ENCODE measurements at places on chromosomes 3 and 15. TPM values are rescaled to one million over a fixed set of nuclear protein-coding genes. Genes with fewer than 3 reads are reported as not detected.
A peak's percentile ranks its signal among the peaks of the same experiment; 100 is the strongest.

DNA sequence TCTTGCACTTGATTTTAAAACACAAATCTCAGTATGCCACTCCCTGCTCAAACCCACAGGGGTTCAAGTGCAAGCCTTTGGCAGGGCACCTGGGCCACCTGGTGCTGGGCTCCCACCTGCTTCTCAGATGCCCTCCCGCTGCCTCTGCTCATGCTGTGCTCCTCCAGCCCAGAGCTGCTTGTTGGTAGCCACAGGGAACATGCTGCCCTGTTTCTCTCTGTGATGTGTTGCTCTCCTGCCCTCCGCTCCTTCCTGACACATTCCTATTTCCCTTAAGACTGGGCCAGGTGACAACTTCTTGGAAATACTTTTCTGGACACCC, 27.1 kb upstream of the KY start:
- no peak for DNase-seq

Gene SKOR1
- 0.15 TPM for total RNA-seq

GRCh38 chr3:168843481-168843880, 747.8 kb upstream of the GOLIM4 start:
- DNase-seq, result no peak

GRCh38 chr3:89262309-89262929, 155.0 kb downstream of the EPHA3 start:
- no peak for DNase-seq

DNA sequence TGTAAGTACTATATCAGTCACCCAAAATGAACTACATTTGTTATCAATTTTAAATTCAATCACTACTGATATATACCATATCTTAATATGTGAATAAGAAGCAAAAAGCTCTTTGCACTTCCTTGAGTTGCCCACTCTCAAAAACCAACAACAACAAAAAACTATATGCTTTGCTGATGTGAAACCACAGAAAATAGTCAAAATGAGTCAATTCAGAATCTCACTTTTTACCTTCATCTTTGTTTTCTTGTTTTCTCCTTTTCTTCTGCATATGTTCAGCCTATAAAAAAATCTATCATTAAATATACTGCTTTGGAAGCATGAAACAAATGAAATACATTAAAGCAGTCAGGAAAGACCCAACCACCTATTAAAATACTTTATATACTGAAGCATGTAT, 80.7 kb downstream of the UBR1 start:
- DNase-seq, result no peak

DNA sequence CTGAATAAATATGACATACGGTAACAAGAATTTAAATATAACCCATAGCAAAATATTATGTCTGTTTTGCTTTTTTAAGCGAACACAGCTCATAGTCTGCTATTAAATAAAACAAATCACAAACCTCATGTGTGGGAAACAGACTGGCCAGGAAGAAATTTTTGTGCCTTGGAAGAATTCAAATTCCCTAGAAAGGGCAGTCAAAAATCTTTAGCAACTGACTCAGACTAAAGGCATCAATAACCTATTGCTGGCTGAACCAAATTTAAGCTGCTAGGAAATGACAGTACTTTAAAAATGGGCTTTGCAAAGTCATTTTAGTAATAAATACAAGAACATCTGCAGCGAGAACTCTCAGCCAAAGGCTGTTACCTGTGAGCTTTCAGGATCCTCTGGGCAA, 151.4 kb downstream of the PLD1 start:
- no peak for DNase-seq

Gene NCEH1
- total RNA-seq, result 9.1 TPM

Gene ALDH1A2
- not detected for total RNA-seq

DNA sequence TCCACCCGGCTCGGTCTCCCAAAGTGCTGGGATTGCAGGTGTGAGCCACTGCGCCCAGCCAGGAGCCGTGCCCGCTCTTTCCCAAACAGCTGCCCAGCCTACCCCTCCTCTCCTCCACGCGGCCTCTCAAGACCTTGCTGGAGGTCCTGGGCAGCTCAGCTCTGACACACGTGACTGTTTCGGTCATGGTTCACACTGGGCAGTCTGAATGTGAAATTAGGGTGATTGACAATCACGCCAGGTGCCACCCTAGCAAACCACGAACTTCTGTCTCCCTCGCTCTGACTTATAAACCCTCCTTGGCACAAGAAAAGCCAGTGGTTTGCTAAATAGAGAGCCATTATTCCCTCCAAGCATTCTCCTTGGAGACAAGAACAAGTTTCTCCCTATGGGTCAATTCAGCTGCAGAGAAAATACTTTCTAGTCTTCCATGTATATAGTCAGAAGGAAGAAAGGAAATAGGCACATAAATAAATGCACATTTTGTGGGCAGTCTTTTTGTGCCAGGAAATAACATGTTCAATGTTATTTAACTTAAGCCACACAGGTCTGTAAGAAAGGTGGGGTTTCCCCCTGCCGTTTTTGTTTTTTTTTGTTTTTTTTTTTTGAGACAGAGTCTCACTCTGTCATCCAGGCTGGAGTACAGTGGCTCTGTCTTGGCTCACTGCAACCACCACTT, 121.9 kb upstream of the MEF2A start:
- no peak for DNase-seq

Gene CD86
- 1.2 TPM for total RNA-seq

DNA sequence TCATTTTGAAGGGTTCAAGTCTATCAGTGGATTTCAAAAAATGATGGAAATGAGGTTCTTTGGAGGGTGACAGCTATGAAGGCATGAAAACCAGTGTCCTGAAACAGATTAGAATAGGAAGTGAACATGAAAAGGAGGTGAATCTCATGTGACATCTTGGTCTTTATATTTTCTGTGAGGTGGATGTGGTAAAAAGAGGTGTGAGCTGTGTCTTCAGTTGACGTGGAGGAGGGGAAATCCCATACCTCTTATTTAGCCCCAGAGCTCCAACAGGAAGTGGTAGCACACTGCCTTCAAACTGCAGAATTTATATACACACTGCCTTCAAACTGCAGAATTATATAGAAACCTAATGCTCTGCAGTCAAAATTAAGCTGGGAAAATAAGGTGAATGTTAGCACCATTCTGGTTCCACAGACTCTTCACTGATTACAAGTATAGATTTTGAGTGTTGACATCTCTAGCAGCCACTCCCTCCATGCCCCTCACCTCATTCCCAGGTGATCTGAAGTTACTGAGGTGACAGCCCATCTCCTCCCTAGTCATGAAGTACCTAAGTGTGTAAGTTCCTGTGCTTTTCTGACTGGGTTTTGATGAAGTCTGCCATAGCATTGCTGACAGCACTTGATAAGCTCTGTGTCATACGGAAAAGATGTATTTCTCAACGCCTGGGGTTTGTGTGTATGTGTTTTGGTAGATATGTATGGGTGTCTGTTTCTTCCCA, 2.7 kb downstream of the RAB8B start:
- peak; percentile 52 for DNase-seq

GRCh38 chr3:121399820-121400219, 146.0 kb downstream of the POLQ start:
- no peak for DNase-seq

DNA sequence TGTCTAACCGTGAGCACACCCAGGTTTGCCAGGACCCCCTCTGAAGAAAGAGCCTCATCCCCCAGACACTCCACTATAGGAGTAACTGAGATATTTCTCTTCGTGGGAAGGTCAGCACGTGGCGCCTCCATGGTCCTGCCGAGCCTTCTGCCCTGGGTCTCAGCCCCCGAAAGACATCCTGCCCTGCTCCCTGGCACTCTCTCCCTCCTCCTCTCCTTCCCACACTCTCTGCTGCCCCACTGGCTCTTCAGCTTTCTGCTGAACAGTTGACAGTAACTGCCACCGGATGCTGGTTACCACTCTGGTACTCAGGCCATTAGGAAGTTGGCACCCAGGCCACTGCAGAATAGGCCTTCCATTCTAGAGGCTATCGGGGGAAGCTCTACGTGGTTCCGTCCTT, 185.2 kb downstream of the UACA start:
- no peak for DNase-seq

DNA sequence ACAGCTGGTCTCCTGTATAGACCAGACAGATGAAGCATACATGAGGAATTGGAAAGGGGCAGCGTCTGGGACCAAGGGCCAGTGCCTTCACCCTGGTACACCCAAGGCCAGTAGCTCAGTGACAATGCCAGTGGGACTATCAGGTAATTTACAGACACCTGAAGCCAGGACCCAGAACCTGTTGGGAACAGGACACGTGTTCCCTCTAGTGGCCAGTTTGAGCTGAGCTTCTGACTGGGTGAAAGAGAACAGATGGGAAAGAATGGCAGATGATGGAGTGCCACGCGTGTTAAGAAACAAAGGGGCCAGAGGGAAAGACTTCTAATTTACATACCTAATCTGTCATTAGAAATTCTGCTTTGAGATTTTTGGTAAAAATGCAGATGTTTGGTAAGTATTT, 5.1 kb upstream of the SLC25A38 start:
- peak; percentile 18 for DNase-seq

- DNase-seq, result no peak
These were observed at the start of gene WNT5A for GRCh38 chr3:55486857-55487380. TSS of gene WNT5A (minus strand) at chr3:55487306. CDS start at chr3:55486985, 321 bp downstream.

GRCh38 chr15:63869371-63870042, 35.8 kb upstream of the HERC1 start:
- no peak for DNase-seq

DNA sequence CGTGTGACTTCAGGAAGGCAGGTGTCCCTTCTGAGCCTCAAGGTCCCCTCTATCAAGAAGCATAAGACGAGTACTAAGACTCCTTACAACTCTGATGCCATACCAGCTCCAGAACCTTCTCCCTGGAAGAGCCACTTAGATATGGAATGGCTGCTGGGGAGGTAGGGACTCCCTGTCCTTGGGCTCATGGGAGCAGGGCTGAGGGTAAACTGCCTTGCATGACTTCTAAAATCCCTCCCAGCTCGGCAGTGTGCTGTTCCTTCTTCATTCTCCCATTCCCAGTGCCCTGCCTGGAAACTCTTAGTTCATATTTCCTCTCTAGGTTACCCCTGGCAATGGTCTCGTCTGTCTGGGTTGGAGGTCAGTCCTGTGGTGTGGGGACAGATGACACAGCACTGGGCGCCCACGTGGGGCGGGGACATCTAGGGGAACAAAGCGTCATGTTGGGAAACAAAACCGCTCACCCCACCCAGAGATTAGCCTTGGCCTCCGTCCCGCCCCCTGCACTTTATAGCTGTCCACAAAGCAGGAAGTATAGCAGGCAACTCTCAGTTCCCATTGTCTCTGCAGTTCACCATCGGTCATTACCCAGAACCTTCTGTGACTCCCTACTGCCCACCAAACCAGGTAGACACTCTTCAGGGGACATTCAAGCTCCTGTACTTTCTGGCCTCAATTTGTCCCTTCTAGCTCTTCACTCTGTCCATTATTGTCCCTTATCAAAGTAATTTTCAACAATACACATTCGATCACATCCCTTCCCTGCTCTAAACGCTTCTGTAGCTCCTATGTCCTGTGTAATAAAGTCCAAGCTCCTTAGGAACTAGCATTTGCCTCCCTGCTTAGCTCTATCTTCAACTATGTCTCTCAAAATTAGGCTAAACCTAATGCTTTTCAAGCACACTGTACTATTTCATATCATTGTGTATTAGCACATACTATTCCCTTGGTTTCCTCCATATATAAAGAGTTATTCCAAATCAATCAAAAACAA, 73.8 kb downstream of the IQSEC1 start:
- no peak for DNase-seq

Gene MED12L
- total RNA-seq, result 1.8 TPM

DNA sequence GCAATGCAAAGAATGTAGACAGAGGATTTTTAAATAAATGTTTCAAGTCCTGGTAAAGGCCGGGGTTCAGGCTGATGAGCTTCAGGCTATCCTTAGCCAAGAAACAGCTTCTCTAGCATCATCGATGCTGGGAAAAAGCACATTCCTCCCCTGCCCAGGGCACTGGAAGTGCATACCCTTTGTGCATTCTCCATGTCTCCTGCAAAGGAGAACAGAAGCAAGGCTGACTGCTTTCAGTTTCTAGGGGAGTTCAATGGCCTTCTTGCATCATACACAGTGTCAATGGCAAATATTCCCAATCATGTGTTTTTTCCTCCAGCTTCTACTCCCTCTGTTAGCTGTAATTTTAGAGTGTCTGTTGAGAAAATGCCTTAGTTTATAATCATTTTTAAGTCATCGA, 59.9 kb downstream of the GPR176 start:
- DNase-seq, result no peak

DNA sequence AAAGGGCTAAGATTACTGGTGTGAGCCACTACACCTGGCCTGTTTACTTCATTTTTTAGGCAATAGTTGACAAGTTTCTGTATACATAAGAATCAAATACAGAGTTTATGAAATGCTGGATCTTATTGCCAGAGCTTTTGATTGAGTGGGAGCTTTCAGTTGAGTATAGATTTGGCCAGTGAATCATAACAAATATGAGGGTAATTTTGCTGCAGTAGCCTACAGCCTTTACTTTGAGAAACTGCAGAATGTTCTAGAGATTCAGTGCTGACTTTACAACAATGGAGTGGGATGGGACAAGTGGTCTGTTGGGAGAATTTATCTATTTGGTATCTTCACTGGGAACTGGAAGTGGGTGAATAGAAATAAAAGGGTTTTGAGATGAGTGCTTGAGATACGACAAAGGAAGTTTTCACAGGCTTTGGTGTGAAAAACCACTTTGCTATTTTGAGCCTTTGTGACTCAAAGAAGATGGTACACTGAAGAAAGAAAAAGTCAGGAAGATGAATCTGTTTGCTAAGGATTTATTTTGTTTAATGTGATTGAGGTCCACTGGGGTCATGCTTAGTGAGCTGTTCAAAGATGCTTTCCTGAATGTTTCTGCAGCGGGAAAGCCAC, 227.8 kb downstream of the UBE2E2 start:
- DNase-seq, result no peak

DNA sequence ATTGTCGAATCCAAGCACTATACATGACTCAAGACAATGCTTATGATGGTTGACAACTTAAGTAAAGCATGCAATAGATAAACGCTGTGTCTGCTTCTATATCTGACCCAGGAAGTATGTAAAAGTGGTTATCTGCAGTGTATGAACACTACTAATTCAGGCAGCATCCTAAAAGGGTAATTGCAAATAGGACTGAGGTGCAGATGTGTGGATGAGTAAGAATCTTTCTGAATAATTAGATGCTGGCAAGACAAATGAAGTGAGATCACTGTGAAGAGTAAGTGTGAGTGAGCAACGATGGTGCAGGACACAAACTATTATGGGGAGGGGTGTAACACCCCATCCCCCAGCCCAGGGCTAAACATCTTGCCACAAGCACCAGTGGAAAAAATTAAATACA, 195.7 kb upstream of the CHRNA7 start:
- DNase-seq, result no peak

Gene SUCLG2
- total RNA-seq, result 59.9 TPM

- no peak for DNase-seq
These were observed 1.8 kb downstream of the MKRN2 start for GRCh38 chr3:12558706-12559105.

Gene NANOGP8
- not detected for total RNA-seq

DNA sequence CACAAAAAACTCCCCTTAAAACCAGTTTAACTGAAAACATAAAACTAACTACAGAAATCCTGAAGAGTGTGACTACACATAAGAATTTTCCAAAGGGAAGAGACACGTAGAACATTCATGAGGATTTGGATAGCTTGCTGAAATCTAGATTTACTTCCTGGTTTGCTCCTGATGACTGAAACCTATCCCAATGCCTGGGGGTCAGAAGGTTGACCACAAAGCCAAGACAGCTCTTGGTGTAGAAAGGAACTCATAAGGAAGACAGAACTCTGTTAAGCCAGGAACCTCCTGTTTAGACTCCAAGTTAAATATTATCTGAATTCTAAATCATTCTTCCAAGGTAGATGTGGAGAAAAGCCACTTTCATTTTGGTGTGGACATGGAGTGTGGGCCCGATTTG, 92.8 kb downstream of the TFG start:
- DNase-seq, result no peak

- DNase-seq, result no peak
These were observed 76.8 kb downstream of the ZPLD1 start for GRCh38 chr3:102511639-102512038.

GRCh38 chr3:138197524-138197923, 10.4 kb downstream of the ARMC8 start:
- no peak for DNase-seq
